ENCODE measurements at places on chromosomes 13 and 19.
A peak's percentile ranks its signal among the peaks of the same experiment; 100 is the strongest.

- no peak for DNase-seq
These were observed 163.4 kb upstream of the TSC22D1 start for GRCh38 chr13:44739539-44739938.

- DNase-seq: peak; percentile 7
These were observed 1.7 kb downstream of the ERCC5 start for GRCh38 chr13:102847272-102848234.

DNA sequence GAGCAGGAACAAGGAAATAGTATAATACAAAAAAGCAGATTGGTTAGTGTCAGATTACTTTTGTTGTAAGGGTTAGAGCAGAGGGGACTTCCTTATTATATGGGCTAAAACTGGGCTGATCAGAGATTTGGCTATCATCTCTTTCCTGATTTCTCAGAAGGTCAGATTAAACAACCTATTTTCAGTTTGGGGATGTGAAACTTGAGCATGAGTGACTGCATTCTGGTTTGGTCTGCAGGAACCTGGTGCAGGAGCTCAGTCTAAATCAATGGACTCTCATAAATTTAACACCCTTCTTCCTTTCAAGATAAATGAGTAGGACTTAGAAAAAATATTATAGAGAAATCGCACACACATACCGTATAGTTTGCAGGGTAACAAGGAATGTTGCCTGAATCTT is 12.9 kb upstream of the RFXAP start:
- DNase-seq: no peak

GRCh38 chr13:51714663-51715168 is 89.2 kb downstream of the DHRS12 start:
- DNase-seq: no peak

- no peak for DNase-seq
These were observed 35.5 kb upstream of the KLF12 start for GRCh38 chr13:74169676-74170075.

All from bone marrow (tissue), 2 donors.